ENCODE measurements at places on chromosomes 13 and 19.

DNA sequence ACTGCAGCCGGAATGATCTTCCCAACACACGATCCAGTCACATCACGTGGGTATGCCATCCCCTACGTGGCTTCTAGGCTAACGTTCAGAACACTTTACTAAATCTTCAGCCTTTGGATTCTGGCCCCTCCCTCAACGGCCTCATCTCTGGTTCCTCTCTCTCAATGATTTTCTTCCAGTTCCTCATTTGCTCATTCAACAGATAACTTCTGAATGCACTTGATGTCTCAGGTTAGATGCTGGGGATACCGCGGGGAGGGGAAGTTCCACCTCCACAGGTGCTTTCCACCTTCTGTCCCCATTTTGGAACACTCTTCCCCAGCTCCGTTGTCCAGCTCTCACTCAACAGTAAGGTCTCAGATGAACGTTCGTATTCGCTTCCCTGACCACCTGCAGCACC lies 66.1 kb downstream of the ATP7B start:
- no peak for DNase-seq

- no peak for DNase-seq
Measured at GRCh38 chr19:41913538-41914423, 14.5 kb downstream of the ERFL start.

GRCh38 chr13:105464249-105464648 lies 1071.2 kb downstream of the EFNB2 start:
- DNase-seq: no peak

GRCh38 chr13:23202383-23202782 lies 21.6 kb downstream of the SGCG start:
- DNase-seq: no peak

- no peak for DNase-seq
Measured at GRCh38 chr19:28862238-28862637, 350.7 kb downstream of the UQCRFS1 start.

DNA sequence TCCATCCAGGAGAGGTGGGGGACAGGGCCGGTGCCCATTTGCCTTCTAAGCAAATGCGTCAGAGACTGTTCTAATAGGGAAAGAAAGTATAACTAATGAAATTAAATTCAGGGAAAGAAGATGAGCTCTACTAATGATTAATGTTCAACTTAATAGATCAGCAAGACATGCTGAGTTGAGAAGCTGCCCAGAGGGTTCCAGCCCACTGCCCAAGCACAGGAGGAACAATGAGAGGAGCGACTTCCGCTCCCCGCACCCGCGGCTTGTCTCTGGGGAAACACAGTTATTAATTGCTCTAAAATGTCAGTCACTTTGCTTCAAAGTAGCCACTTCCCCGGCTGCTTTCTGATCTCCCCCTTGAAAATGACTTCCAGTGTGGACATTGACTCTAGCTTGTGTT lies 331.3 kb downstream of the UQCRFS1 start:
- no peak for DNase-seq

DNA sequence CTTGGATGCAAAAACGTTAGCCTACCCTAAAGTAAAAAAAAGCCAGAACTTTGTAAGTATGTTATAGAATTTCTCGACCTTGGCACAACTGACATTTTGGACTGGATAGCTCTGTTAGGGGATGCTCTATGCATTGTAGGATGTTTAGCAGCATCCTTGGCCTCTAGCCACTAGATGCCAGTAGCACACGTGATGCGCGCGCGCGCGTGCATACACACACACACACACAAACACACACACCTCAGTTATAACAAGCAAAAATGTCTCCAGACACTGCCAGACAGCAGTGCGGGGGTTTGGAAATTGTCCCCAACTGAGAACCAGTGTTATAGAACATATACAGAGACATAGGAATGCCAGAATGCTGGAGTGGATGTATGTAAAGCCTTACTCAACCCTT lies 17.2 kb downstream of the ZNF226 start:
- DNase-seq: no peak

DNA sequence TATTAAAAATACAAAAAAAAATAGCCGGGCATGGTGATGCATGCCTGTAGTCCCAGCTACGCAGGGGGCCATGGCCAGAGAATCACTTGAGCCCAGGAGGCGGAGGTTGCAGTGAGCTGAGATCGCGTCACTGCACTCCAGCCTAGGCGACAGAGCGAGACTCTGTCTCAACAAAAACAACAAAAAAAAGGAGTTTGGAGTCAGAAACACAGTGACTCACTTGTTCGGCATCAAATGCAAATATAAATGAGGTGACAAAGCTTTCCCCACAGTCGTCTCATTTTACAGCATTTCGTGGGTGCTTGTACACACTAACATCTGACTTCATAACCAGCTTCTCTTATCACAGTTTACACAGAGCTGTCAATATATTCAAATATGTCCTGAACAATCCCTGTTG lies 11.0 kb downstream of the ZNF665 start:
- no peak for DNase-seq

- DNase-seq: no peak
Measured at GRCh38 chr13:39051157-39051556, 12.9 kb downstream of the NHLRC3 start.

GRCh38 chr19:42402376-42403116 lies 12.4 kb upstream of the CNFN start:
- no peak for DNase-seq

GRCh38 chr13:50387051-50387581 lies 371.9 kb downstream of the KCNRG start:
- no peak for DNase-seq

- no peak for DNase-seq
Measured at GRCh38 chr13:80742033-80742432, 401.1 kb upstream of the SPRY2 start.

- DNase-seq: no peak
Measured at GRCh38 chr19:7734220-7735203, 2.6 kb upstream of the CLEC4G start.

GRCh38 chr19:30106417-30107095 lies 164.5 kb downstream of the URI1 start:
- DNase-seq: no peak

DNA sequence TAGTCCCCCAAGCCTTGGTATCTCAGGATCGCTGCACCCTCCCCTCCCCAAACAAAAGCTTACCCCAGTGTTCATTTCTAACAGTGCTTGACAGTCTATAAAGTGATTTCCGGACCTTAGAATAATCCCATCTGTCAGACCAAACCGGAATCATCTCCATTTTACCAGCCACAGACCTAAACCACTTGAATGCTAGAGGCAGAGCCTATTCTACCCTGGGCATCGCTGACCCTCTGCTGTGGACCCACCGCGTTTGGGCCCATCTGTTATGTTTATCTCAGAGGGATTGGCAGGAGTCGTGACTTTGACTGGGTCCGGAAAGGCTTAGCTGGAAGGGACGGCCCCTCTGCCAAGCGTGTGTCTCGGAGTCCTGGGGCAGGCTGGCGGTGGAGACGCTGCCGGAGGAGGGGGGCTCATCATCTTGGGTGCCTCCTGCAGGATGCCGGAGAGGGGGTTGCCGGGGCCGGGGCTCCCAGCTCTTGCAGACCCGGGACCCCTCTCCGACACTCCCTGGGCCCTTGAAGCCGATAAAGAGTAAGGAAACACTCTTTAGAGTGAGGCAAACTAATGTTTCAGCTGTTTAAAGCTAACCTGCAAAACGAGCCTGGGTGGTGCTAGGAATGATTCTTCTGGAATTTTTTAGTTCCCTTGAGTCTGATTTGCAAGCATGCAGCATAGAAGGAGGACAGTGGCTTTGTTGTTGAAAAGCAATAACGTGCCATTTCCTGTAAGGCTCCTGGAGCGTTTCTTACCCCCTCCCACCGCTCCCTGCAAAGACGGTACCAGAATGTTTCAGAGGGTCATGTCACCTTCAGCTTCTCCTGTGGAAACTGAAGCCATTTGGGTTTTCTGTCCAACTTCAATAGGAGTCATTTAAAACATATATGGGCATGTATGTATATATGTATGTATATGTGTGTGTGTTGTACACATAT lies 1.3 kb downstream of the SLC25A42 start:
- peak; percentile 19 for DNase-seq

GRCh38 chr13:67469623-67470022 lies 239.5 kb upstream of the PCDH9 start:
- DNase-seq: no peak

DNA sequence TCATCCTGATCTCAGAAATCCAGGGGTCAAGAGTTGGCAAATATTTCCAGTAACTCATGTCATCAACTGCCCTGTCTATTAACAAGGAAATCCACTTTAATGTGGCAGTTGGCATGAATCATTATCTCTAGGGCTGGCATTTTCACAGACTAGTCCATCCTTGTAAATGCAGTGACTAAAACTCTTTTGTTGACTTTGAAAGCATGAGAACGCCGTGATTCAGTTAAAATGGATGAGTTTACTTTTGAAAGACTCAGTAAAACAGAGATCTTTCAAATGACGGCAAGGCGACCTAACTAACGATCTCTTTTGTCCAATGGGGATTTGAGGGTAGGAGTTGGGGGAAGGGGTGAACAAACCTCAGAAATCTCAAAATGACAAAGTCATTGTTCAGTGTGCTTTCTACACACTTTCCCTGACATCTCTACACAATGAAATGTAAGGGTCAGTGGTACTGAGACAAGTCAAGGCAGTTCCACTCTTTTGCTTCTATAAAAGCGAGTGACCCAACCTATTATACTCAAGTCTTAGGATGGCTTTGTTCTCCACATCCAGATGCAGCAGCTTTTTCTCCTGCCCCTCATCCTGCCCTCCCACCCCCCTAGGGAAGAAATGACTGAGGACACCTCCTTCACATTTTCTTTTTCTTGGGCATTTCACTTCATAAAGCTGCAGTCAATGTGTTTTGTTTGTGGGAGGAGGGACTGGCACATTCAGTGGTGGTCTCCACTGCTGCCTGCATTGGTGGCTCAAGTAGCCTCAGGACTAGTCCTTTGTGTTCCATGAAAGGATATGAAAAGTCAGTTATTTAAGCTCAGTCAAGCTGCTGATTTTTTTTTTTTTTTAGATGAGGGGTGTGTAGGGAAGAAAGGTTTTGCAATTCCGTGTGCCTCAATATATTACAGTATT lies 200.5 kb downstream of the ABCC4 start:
- DNase-seq: no peak

DNA sequence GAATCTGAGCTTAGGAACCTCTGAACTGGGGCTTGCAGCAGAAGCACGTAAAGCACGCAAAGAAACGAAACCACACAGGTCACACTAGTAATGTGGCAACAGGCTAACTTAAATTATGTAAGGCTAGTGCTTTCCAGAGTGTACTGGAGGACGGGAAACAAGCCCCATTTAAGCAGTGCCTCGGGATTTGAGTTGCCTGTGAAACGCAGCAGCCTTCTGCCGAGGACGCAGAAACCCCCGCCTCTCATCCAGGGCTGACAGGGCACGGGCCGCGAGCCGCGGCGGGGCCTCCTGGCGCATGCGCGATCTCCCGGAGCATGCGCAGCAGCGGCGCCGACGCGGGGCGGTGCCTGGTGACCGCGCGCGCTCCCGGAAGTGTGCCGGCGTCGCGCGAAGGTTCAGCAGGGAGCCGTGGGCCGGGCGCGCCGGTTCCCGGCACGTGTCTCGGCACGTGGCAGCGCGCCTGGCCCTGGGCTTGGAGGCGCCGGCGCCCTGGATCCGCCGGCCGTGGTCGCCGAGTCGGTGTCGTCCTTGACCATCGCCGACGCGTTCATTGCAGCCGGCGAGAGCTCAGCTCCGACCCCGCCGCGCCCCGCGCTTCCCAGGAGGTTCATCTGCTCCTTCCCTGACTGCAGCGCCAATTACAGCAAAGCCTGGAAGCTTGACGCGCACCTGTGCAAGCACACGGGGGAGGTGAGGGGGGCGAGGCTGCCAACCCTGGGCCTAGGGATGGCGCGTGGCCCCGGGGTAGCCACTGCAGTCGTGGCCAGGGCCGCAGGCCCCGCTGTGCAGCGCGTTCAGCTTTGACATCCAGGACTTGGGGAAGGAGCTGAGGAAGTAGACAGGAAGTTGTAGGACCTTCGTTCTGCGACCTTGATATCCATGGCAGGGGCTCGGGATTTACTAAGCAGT lies at the start of gene GTF3A:
TSS of gene GTF3A (plus strand) at position 374 of the 912 bp plus-strand sequence.
- peak; percentile 85 for DNase-seq

GRCh38 chr19:28492201-28492600 lies 720.8 kb downstream of the UQCRFS1 start:
- no peak for DNase-seq

DNA sequence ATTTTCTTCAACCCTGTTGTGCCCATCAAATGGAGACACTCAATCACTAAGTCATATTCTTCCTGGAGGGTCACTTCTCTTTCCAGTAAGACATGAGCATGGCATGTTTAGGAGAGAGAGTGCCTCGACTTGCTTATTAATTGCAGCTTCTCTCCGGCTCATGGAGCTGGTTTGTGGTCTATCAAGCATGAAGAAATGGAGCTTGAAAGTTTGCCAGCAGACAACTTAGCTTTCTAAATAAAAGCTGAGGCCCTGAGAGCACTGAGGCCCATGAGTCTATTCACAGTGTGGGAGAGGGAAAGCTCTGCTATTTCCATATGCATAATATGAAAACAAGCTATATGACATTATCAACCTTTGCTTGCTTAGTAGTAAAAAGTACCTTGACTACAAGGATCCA lies 378.5 kb downstream of the FGF9 start:
- no peak for DNase-seq

DNA sequence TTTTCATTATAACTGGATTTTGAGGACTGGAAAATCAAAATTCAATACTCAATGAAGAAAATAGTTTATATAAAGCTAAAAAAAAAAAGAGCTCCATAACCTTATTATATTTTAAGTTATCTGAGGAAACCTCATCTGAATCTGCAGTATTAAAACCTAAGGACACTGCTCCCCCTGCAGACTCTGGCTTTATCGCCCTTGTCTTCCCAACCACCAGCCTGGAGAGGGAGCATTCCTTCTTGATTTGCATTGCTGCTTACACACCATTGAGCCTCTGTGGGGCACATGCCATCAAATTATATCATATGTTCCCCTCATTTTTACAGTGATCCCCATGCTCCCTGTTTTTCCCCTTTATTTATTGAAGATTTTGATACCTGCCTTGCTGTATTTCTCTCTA lies 871.4 kb upstream of the GPC6 start:
- no peak for DNase-seq

DNA sequence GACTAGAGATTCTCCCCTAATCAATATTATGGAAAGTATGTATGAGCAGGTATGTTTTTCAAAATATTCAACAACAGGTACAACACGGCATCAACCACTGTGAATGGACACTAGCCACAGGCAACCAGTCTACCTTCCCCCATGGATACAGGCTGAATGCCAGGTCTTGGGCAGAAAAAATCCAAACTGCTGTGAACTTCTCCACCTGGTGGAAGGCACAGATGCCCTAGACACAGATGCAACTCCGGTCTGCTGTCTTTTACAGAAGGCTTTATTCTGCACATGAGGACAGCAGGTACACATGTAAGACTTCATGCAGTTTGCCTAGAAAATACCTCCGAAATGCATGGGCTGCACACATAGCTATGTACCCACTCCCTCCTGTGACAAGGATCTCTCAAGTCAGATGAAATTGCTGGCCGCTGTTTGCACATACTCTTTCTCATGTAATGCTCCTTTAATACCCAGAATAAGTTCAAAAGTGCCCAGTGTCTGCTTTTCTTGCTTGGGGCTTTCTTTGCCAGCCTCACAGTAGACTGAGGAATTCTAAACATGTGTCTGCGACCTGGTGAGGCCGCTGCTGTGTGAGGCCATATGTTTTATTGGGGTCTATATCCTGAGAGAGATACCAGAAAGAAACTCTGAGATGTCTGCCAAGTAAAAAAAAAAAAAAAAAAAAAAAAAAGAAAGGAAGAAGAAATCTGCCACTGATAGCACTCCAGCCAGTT lies 325.9 kb downstream of the FOXO1 start:
- no peak for DNase-seq

Measured in GM19239 (cell line).